ENCODE measurements at places on chromosomes 4 and X.

DNA sequence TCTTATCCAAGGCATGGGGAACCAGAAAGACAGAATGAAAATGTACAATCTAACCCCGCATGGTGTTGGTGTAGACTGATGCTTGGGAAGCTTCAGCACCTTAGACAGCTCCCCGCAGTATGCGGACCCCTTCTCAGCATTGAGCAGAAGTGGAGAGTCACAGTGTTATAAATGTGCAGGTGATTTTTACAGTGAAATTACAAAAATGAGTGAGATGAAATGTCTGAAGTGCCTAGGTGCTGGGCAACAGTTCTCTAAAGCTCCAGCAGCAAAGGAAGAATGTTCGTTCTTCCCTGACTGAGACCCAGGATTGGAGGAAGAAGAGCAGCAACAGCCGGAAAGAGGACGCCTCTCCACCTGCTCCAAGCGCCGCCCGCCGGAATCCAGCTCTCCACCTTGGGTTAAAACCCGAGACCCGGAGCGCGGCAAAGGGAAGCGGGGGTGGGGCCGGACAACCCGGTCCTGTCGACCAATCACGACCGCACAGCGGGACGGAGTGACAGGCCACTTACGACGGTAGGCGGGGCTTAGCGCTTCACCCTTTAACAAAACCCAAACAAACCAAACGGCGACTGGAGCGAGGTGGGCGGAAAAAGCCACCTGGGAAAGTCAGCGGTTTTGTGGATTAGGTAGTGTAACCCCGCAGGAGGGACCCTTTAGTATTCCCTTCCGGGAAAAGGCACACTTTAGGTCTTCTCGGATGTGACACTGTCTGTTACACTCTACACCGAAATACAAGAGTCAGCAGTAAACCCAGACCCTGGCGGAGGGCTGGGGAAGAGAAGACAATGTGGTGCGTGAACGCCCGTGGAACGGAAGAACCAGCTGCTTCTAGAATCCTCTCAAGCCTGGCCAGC, at the start of gene GLRA3:
GLRA3 (minus strand) TSS at position 403 of the 857 bp plus-strand sequence. CDS start 436 bp downstream, outside the sequence.
- no peak for DNase-seq

DNA sequence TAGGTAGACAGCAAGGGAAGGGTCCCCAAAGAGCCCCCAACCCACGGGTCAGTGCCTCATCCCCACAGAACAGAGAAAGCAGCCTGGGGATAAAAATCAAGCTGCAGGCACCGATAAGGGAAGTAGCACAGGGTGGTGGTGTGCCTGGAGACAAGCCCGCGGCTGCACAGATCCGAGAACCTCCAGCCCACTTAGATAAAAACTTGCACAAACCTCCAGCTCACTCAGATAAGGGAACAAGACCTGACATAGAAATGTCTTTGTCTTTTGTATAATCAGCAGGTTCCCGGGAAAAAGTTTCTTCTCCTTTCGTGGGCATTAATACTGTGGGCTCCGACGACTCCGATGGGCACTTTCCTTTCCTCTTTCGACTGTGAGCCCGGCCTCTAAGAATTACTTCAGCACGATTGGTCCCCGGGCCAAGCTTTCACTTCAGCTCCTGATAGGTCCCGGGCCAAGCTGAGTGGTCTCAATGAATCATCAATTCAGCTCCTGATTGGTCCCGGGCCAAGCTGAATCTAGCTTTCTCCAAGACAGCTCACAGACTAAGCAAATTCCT, 32.4 kb downstream of the PRDX4 start:
- DNase-seq: no peak

- no peak for DNase-seq
These were observed 83.1 kb downstream of the NDST4 start for GRCh38 chr4:115030281-115030680.

GRCh38 chr4:142539796-142540482, 306.2 kb downstream of the INPP4B start:
- DNase-seq: no peak

- no peak for DNase-seq
These were observed 50.9 kb downstream of the CORIN start for GRCh38 chr4:47786958-47787370.

DNA sequence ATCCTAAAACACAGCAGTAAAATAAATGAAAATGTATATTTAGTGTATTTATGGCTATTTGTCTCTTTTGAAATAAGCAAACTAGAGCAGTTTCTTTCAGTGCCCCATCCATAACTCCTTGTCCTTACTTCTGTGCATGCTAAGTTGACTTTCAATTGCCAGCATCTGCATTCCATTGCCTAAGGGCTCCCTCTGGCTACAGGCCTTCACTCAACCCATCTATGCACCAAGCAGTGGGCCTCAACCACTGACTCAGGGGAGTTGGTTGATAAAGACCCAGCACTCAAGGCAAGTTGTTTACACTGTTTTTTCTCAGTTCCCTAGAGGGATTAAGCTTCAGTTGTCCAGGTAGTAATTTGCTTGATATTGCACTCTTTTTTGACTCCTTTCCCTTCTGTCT, 265.7 kb downstream of the IQCM start:
- DNase-seq: no peak

DNA sequence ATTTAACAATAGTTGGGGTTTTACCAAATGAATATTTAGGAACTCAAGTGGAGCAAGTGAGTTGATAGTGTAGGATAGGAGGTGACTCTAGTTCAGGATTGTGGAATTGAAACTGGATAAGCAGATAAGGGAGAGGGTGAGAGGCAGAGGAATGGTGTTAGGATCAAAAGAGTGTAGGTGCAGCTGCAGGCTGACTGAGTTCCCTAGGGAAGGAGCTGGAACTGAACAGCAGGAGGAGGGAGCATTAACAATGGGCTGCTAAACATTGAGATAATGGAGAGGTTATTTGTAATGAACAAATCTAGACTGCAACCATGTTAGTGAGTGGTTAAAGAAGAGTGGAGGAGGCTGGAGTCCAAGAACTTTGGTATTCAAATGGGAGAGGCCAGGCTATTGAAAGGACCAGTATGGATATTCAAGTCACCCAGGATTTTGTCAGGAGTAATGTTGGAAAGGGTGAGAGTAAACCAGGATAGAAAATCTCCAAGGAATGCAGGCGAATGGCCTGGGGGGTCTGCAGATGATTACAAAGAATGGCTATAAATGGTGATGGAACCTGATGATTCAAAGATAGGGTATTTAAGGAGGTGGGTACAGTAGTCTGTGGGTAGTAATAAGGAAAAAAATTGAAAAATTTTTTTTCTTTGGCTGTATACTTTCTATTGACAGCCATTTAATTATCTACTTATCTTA, 497.1 kb upstream of the TENM3 start:
- no peak for DNase-seq

All from cerebellar cortex (tissue), 1 donor.